ENCODE measurements at places on chromosomes 2 and 18.

DNA sequence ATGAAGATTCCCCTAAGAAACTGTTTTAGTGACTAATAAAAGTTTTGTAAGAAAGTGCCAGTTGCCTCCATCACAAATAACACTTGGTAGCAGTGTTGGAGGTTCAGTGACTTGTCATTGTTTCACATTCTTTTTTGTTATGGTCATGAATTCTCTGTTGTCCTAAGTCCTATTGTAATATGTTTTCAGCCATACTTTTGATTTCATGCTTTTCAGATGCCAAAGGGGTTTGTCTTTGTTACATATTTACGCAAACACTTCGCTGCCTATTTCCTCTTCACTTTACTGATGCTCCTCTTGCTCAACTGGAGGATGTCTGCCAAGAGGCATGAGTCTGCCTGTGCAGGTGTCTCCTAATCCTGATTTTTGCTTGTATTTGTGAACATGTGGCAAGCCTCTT, 66.6 kb downstream of the PHLPP1 start:
- peak; percentile 59 for DNase-seq

GRCh38 chr2:61620244-61621159, 82.3 kb upstream of the XPO1 start:
- DNase-seq: peak; percentile 18

DNA sequence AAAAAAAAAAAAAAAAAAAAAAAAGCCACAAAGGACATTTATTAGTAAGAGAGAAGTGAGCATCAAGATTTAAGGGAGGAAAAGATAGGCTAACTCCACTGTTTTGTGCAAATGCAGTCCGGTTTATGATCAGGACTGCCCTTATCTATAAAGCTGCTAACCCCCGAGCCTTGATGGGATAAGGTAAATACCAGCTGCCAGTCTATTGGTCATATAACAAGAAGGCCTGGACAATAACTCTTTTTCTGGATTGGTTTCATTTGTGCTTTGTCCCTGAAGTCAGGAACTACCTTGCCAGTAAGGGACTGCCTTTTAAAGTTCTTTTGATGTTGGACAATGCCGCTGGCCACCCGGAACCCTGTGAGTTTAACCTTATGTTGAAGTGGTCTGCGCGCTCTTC, 15.4 kb downstream of the PTPN4 start:
- DNase-seq: no peak

DNA sequence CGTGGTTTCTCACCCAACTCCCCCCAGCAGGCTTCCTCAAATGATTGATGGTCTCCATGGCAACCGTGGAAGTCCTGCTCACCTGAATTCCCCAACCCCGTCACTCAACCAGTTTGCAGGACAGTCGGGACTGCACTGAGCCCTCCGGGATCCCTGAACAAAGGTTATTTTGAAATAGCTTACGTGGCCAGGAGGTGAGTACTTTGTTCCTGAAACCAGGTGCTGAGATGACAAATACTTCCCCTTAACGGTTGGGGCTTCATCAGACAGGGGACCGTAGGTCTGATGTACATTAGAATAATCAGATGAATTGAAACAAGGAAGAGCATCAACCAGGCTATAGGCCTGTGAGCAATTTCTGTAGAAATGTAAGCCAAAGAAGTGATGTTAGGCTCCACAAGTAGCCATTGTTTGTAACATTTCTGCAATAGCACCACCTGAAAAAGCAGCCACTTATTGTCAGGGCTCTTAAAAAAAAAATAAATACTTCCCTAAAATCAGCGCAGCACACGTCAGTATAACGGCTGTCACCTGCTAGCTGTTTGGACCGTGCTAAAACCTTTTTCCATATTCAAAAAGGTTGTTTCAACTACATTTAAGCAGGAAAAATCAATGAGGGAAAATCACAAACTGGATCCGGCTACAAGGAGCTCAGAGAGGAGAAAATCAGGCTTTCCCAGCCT, 206.4 kb upstream of the ID2 start:
- no peak for DNase-seq

DNA sequence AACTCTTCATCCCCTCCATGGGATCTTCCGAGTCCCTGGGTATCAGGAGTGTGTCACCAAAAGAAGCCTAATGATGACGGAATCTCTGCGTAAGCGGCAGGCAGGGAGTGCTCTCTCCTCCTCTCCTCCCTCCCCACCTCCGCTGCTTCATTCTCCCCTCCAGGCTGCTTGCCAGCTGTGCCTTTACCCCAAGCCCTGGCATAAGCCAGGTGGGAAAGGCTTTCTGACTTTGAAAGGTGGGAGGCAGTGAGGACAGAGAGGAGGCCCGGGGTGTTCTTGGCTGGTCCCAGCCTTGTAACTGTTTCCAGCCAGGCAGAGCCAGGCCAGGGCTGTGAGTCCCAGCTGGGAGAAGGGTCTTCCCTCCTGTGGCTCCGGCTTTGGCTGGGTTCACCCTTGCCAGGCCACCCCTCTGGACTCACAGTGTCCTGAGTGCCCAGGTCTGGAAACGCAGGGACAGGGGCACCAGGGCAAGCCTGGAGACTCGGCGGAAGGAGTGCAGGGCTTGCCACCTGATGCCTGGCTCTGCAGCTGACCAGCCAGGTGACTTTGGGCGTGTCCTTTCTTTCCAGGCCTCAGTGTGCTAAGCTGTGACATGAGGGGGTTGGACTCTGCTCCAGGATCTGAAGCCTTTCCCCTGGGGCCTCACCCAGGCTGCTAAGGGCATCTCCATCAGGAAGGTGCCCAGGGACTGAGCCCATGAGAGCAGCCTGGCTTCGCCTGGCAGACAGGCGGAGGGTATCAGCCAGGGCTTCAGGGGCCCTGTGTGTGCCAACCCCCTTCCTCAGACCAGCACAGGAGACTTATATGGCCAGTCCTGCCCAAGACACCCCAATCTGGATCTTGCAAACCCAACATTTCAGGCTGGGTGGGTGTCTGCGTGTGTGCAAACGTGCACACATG, 32.7 kb upstream of the HPCAL1 start:
- no peak for DNase-seq

DNA sequence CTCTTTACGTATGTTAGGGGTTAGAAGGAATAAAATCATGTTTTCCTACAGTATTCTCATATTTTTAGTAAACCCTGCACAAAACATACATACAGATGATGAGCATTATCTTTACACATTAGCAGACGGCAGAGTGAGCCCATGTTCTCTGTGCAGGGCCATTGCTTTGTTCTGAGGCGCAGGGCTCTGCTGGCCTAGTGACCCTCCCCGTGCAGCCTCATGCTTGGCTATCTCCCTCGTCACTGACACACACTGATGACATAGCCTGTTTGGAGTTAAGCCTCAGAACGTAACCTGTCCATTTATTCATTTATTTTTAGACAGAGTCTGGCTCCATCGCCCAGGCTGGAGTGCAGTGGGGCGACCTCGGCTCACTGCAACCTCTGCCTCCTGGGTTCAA, 115.9 kb upstream of the FOSL2 start:
- DNase-seq: no peak

- peak; percentile 62 for DNase-seq
Measured at GRCh38 chr2:39530411-39530866, 93.4 kb upstream of the MAP4K3 start.

GRCh38 chr18:70243131-70243929, 37.8 kb upstream of the RTTN start:
- DNase-seq: peak; percentile 40

- DNase-seq: no peak
Measured at GRCh38 chr18:28149810-28150420, 27.0 kb downstream of the CDH2 start.

GRCh38 chr18:25594351-25594750, 242.4 kb upstream of the ZNF521 start:
- DNase-seq: no peak

DNA sequence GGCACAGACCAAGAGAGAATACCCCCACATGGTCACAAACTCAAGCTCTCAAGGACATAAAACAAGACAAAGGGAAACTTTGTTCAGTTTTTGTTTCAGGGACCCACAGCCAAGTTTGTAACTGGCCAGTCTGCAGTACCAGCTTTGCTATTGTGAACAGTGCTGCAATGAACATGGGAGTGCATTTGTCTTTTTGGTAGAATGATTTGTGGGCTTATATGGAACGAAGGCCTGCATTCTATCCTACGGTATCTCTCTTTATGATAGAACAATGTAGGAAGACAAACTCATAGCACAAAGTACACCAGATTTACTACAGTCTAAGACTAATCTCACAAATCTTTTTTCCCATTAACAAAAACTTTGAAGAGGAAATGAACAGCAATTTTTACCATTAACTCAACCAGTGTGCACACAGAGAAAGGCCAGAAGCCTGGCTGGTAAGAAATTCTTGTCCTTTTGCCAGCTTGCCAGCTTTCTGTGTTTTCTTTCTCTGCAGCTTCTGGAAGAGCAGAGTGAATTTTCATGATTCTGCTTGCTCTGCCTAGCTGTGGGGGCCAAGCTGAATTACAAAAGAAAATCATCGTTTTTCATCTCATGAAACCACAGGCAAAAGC, 37.1 kb upstream of the FEZ2 start:
- DNase-seq: no peak

- peak; percentile 8 for DNase-seq
Measured at GRCh38 chr2:156663757-156664409, 227.7 kb downstream of the GPD2 start.

DNA sequence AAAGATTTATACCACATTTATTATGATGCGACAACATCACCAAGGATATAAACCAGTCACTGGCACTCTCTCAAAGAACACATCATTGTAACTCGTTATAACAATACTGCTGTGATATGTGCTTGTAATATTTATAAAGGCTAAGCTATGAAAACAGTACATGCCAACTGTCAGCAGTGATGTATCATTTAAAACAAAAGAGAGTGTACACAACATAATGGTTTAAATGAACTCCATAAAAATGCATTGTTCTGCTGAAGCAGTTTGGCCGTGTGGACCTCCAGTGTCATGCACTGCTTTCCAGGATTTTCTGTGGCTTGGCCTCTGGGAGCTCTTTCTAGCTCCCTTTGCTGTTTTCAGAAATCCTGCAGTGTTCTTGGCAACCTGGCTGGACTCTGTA, 215.6 kb downstream of the MTX2 start:
- DNase-seq: peak; percentile 74

GRCh38 chr2:3624059-3624794, 29.3 kb downstream of the COLEC11 start:
- DNase-seq: no peak

DNA sequence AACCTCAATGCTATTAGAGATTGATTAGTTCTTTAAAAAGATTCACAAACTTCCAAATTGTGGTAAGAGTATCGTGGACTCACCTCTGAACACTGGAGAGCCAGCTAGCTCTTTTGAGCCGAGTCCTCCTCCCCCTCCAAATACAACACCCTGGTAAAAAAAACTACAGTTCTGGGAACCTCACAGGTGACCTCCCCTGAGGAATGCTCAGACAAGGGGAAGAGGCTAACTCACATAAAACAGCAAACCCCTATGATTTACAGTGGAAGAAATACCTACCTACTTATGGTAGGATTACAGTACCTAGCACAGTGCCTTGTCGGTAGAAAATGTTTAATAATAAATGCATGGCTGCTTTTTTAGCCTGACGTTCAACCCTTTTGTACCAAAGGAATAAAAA, 8.4 kb downstream of the ZNF24 start:
- DNase-seq: peak; percentile 80

DNA sequence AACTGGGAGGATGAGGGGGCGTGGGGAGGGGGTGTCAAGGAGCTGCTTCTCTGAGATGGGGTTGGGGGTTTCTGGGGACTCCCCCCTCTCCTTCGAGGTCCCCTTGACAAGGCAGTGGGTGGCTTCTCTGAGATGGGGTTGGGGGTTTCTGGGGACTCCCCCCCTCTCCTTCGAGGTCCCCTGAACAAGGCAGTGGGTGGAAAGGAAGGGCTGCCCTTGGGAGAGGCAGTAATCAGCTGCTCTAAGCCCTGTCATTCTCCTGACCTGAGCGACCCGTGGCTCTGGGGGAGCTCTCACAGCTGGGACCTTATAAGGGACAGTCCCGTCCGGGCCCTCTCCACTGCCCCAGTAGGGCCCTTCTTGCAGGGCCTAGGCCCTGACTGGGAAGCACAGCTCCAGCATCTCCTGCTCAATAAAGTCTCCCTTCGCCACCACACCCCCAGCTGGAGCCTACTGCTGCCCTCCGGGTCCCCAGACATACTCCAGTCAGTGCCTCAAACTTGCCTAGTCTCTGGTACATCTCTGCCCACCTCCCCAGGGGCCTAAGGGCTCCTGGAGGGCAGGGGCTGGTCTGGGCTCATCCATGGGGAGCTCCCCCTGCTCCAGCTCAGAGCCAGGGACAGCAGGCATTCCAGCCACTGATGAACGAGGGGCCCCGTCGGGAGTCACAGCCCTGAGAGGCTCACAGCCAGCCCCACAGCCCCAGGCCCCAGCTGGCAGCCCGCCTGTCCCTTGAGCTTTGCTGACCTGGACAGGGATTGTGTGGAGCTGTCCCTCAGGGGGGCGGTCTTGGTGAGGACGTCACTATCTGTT, 2.8 kb downstream of the GAREM2 start:
- DNase-seq: no peak

- DNase-seq: no peak
Measured at GRCh38 chr2:54676656-54677055, 46.8 kb upstream of the EML6 start.

- DNase-seq: no peak
Measured at GRCh38 chr2:31108561-31109286, 29.5 kb downstream of the GALNT14 start.

DNA sequence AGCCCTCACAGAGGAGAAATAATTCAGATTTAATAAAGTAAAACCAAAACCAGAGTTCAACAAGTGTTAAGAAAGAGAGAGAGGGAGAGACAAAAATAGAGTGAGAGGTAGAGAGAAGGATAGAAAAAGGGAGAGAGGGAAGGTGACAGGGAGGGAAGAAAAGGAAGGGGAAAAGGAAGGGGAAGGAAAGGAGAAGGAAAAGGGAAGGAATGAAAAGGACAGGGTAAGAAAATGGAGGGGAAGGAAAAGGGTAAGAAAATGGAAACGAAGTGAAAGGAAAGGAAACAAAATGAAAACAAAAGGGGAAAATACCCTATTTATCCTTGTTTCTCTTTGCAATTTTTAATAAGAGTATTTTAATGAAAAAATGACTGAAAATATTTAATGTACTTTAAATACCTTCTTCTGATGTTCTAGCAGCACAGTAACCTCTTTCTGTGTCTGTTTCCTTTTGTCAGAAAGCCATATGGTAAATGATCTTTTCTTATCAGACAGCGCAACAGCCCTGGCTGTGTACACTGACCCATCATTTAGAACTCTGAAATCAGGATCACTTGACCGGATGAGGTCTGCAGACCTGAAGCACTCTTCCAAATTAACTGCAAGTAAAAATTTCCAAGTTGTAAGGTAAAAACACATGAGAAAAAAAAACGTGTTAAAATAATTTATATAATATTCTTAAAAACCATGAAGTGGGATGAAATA, 11.8 kb downstream of the DSC3 start:
- no peak for DNase-seq

GRCh38 chr2:11515490-11515981, 18.3 kb upstream of the GREB1 start:
- peak; percentile 7 for DNase-seq

GRCh38 chr2:36449213-36449612, 93.6 kb downstream of the CRIM1 start:
- no peak for DNase-seq

- peak; percentile 69 for DNase-seq
Measured at GRCh38 chr2:55163941-55164390, 68.1 kb downstream of the CLHC1 start.

GRCh38 chr2:42029171-42029570, 18.6 kb upstream of the PKDCC start:
- DNase-seq: no peak

GRCh38 chr2:3604991-3605961, 10.4 kb downstream of the COLEC11 start:
- DNase-seq: peak; percentile 91

GRCh38 chr18:25225151-25225550, 126.8 kb downstream of the ZNF521 start:
- DNase-seq: no peak

GRCh38 chr2:108365656-108366055, 12.1 kb upstream of the SULT1C4 start:
- DNase-seq: no peak

Measured in NCI-H69 (cell line).